ENCODE measurements at places on chromosomes 2 and 18. TPM values are rescaled to one million over a fixed set of nuclear protein-coding genes. Genes with fewer than 3 reads are reported as not detected.

Gene TXNDC2
- not detected for total RNA-seq

Gene SLC40A1
- total RNA-seq, result 104 TPM

Gene FZD7
- total RNA-seq, result 20.9 TPM

Gene ANKRD30BL
- 0.73 TPM for total RNA-seq

Gene ADCYAP1
- total RNA-seq, result not detected

Gene MC2R
- total RNA-seq, result not detected

Gene TDRD15
- total RNA-seq, result not detected

Gene COLEC11
- not detected for total RNA-seq

DNA sequence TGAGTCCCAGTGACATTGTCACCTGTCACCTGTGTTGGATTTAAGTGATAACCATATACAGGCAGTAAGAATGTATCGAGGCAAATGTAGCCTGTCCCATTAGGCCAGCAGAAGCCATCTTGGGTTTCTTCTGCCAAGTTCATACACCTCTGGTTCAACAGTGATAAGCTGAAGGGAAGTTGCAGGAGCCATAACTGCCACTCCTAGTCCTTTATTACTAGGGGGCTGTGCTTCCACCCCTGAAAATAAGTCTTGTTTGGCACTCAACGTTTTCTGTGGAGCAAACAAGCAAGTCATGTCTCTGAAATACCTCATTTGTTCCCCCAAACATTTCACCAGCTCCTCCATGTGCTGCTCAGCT, 58.1 kb upstream of the ALPP start:
- H3K36me3 ChIP-seq, result no peaks in the 10 kb centered on the region
- no peak overlapping the region for H3K27ac ChIP-seq
- H3K4me3 ChIP-seq, result no peak overlapping the region
- no peak for DNase-seq
- H3K27me3 ChIP-seq, result no peaks in the 10 kb centered on the region
- peaks cover 9% of the 10 kb centered on the region for H3K4me1 ChIP-seq

GRCh38 chr2:38146907-38147307, 71.0 kb upstream of the CYP1B1 start:
- DNase-seq, result peak; percentile 63
- H3K27ac ChIP-seq, result peak overlapping the region; percentile 86
- no peak overlapping the region for H3K4me3 ChIP-seq
- no peaks in the 10 kb centered on the region for H3K27me3 ChIP-seq
- no peaks in the 10 kb centered on the region for H3K4me1 ChIP-seq

- peaks cover 6% of the 10 kb centered on the region for H3K4me1 ChIP-seq
- no peak overlapping the region for H3K27ac ChIP-seq
- no peaks in the 10 kb centered on the region for H3K27me3 ChIP-seq
- DNase-seq, result peak; percentile 13
Observed at GRCh38 chr2:148813603-148814065, 61.4 kb upstream of the KIF5C start.

DNA sequence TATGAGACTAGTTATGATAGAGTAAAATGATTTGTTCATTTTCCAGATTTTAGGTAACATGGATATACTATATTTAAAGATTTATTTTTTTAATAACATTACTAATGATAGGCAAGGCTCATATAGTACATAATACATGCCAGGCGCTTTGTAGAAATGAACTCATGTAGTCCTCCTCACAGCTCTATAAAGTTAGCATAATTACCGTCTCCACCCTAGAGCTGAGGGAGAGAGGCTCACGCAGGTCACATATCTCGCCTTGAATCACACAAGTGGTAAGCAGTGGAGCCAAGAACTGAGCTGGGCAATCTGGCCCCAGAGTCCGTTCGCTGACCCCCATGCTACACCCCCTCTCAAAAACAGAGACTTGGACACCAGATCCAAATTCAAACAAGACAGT, 222.5 kb downstream of the FAM210A start:
- peaks cover 14% of the 10 kb centered on the region for H3K4me1 ChIP-seq
- no peak overlapping the region for H3K27ac ChIP-seq
- H3K27me3 ChIP-seq, result no peaks in the 10 kb centered on the region

- no peak overlapping the region for H3K27ac ChIP-seq
- H3K27me3 ChIP-seq, result no peaks in the 10 kb centered on the region
- H3K4me3 ChIP-seq, result no peak overlapping the region
- H3K4me1 ChIP-seq, result peaks cover 16% of the 10 kb centered on the region
Observed at GRCh38 chr18:61589724-61590065, 256.5 kb downstream of the CDH20 start.

GRCh38 chr2:9055471-9055870, 52.0 kb upstream of the MBOAT2 start:
- no peak overlapping the region for H3K4me3 ChIP-seq
- no peaks in the 10 kb centered on the region for H3K4me1 ChIP-seq
- H3K36me3 ChIP-seq, result no peaks in the 10 kb centered on the region
- no peak for DNase-seq
- H3K27ac ChIP-seq, result no peak overlapping the region

- no peak overlapping the region for H3K4me3 ChIP-seq
- no peaks in the 10 kb centered on the region for H3K27me3 ChIP-seq
- H3K36me3 ChIP-seq, result no peaks in the 10 kb centered on the region
- H3K4me1 ChIP-seq, result no peaks in the 10 kb centered on the region
- DNase-seq, result no peak
- no peak overlapping the region for H3K27ac ChIP-seq
Observed at GRCh38 chr18:50700245-50701165, 119.3 kb downstream of the MRO start.

- H3K4me1 ChIP-seq, result no peaks in the 10 kb centered on the region
- no peak overlapping the region for H3K27ac ChIP-seq
- no peaks in the 10 kb centered on the region for H3K27me3 ChIP-seq
Observed at GRCh38 chr2:56148825-56149224, 35.0 kb upstream of the CCDC85A start.

GRCh38 chr2:187150670-187151069, 297.4 kb downstream of the CALCRL start:
- no peaks in the 10 kb centered on the region for H3K27me3 ChIP-seq
- DNase-seq, result no peak
- H3K27ac ChIP-seq, result no peak overlapping the region

- no peaks in the 10 kb centered on the region for H3K27me3 ChIP-seq
- no peak overlapping the region for H3K4me3 ChIP-seq
- H3K36me3 ChIP-seq, result no peaks in the 10 kb centered on the region
- H3K4me1 ChIP-seq, result peaks cover 39% of the 10 kb centered on the region
- no peak overlapping the region for H3K27ac ChIP-seq
Observed at GRCh38 chr2:188523919-188524318, 232.2 kb downstream of the GULP1 start.

GRCh38 chr2:215031321-215031720, 107.1 kb downstream of the ABCA12 start:
- no peak for DNase-seq
- H3K27me3 ChIP-seq, result no peaks in the 10 kb centered on the region
- no peak overlapping the region for H3K4me3 ChIP-seq

DNA sequence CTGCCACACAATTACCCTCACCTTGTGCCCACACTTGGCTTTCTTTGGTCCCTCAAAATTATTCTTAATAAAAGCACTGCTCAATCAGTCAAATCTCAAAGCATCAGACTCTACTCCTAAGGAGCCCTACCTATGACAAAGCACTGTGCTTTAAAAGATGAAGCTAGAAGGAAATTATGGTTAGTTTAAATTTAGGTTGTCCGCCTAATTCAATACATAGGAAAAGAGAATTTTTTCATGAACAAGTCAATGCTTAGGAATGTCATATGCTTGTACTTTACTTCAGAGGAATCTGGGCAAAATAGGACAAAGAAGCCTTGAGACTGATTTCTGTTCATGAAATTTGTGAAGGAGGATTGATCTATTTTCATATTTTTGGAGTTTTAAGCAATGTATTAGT, 726.4 kb upstream of the CDH2 start:
- no peaks in the 10 kb centered on the region for H3K27me3 ChIP-seq
- no peaks in the 10 kb centered on the region for H3K4me1 ChIP-seq
- DNase-seq, result no peak
- H3K36me3 ChIP-seq, result no peaks in the 10 kb centered on the region
- H3K4me3 ChIP-seq, result no peak overlapping the region

GRCh38 chr2:233993461-233993860, 57.0 kb upstream of the SPP2 start:
- no peaks in the 10 kb centered on the region for H3K36me3 ChIP-seq
- no peak overlapping the region for H3K27ac ChIP-seq
- no peak for DNase-seq
- H3K4me3 ChIP-seq, result no peak overlapping the region

GRCh38 chr2:150598383-150598782, 110.9 kb upstream of the RND3 start:
- peak; percentile 43 for DNase-seq
- H3K36me3 ChIP-seq, result no peaks in the 10 kb centered on the region
- no peak overlapping the region for H3K4me3 ChIP-seq
- H3K27me3 ChIP-seq, result no peaks in the 10 kb centered on the region
- no peaks in the 10 kb centered on the region for H3K4me1 ChIP-seq

GRCh38 chr2:152097801-152098495, 896 bp downstream of the CACNB4 start:
- H3K4me3 ChIP-seq, result peak overlapping the region; percentile 76
- DNase-seq, result peak; percentile 34
- no peaks in the 10 kb centered on the region for H3K27me3 ChIP-seq

- no peak overlapping the region for H3K4me3 ChIP-seq
- H3K27ac ChIP-seq, result no peak overlapping the region
- no peaks in the 10 kb centered on the region for H3K4me1 ChIP-seq
- DNase-seq, result peak; percentile 7
Observed at GRCh38 chr18:65906621-65907034, 155.8 kb downstream of the CDH7 start.

DNA sequence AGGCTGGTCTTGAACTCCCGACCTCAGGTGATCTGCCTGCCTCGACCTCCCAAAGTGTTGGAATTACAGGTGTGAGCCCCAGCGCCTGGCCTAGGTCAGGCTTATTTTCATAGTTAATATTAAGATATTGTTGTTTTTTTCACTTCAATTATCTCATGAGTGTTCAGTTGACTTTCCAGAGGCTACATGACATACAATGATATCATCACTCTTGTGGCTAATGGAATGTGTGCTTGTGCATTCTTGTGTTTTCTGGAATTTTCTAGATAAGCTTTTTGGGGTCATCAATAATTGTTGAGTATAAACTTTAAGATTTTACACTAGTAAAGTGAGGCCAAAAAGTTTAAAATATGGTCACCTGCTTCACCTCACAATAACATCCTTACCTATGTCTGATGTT, 180.9 kb downstream of the FIGN start:
- H3K36me3 ChIP-seq, result no peaks in the 10 kb centered on the region
- H3K4me3 ChIP-seq, result no peak overlapping the region
- no peak for DNase-seq
- H3K27me3 ChIP-seq, result no peaks in the 10 kb centered on the region
- no peak overlapping the region for H3K27ac ChIP-seq

DNA sequence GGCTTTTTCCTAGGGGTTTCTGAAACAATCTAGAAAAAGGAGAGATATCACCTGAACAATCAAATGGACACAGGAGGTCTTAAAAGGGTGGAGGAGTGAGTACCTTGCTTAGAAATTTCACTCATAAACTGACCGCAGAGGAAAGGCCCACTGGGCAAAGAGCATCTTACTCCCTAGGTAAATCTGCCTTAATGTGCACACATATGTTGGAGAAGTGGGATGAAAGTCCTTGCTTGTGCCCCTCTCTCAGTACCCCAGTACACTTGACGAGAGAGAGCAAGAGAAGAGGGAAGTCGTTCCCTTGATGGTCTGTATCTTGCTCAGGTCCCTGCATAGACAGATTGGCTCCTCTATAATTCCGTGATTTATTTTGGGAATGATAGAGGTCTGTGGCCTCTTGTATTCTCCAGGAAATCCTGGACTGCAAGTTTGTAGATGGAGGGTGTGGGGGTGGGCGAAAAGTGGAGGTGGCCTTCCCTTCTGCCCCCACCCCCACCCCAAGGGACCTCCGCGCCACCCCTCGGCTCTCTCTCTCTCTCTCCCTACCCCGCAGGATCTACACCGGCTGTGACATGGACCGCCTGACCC, 6.8 kb downstream of the TBR1 start:
- H3K4me3 ChIP-seq, result no peak overlapping the region
- no peak overlapping the region for H3K27ac ChIP-seq
- peaks cover 64% of the 10 kb centered on the region for H3K27me3 ChIP-seq
- H3K36me3 ChIP-seq, result no peaks in the 10 kb centered on the region

DNA sequence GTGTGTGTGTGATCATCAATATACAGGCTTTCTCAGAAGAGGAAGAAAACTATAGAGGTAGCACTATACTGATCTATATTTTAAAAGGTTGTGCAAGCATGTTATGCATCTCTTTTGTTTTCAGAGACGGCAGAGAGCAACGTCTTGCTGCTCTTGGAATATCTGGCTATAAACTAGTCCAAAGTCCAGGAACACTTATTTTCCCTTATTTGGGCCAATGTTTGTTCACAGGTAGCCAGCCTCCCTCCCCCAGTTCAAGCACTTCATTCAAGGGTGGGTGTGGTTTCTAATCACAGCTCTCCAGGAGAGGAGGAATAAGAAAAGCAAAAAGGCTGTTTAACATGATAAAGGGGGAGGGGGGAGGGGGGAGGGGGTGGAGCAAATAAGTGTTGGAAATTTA, 4.2 kb downstream of the FZD5 start:
- DNase-seq, result peak; percentile 56
- peak overlapping the region; percentile 96 for H3K27ac ChIP-seq
- H3K27me3 ChIP-seq, result no peaks in the 10 kb centered on the region
- peaks cover 80% of the 10 kb centered on the region for H3K4me1 ChIP-seq

GRCh38 chr2:25276569-25277465, 64.9 kb downstream of the DNMT3A start:
- peak; percentile 88 for DNase-seq
- peak overlapping the region; percentile 46 for H3K4me3 ChIP-seq
- H3K4me1 ChIP-seq, result peaks cover 69% of the 10 kb centered on the region

- DNase-seq, result peak; percentile 64
- H3K27me3 ChIP-seq, result no peaks in the 10 kb centered on the region
- peaks cover 52% of the 10 kb centered on the region for H3K36me3 ChIP-seq
- no peak overlapping the region for H3K4me3 ChIP-seq
- H3K4me1 ChIP-seq, result peaks cover 38% of the 10 kb centered on the region
Observed at GRCh38 chr18:79944126-79944731, 7.2 kb downstream of the SLC66A2 start.

DNA sequence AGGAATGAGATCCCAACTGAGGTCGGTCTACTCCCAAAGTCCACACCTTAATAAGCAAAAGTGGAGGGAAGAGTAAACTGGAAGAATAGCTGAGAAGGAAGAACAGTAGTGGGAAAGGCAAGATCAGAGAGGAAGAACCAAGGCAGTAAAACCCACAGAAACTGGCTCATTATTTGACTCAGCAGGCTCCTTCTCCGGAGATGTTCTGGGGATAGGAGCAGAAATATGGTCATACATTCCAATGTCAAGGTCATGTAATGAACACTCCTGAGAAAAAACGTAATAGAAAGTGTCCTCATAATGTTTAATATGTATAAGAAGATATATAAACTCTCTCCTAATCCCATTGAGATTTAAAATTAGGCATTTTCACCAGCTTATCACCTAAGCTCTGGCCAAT, 39.5 kb downstream of the STK39 start:
- DNase-seq, result no peak
- H3K27me3 ChIP-seq, result no peaks in the 10 kb centered on the region
- peaks cover 51% of the 10 kb centered on the region for H3K4me1 ChIP-seq
- H3K36me3 ChIP-seq, result no peaks in the 10 kb centered on the region

- no peak overlapping the region for H3K27ac ChIP-seq
- H3K27me3 ChIP-seq, result no peaks in the 10 kb centered on the region
- no peaks in the 10 kb centered on the region for H3K4me1 ChIP-seq
- DNase-seq, result no peak
- H3K36me3 ChIP-seq, result no peaks in the 10 kb centered on the region
Observed at GRCh38 chr18:25669741-25670140, 317.8 kb upstream of the ZNF521 start.

Data from stomach (tissue), 19 donors.